ENCODE measurements at places on chromosomes 6 and 20.

DNA sequence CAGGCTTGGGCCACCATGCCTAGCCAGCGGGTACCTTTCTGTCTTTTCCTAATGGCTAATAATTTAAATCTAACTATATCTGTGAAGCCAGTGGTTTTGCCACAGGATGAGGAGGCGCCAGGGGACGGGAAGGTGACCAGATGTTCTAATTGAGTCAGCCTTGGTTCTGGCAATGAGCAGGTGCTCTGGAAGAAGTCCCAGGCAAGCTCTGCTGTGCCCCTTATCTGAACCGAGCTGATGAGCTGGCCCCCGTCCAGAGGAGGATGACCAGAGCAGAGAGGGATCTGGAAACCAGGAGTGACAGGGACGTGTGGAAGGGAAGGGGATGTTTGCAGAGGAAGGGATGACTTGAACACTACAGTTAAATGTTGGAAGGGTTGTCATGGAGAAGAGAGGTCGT lies 46.7 kb downstream of the SLC35D3 start:
- no peak for DNase-seq

DNA sequence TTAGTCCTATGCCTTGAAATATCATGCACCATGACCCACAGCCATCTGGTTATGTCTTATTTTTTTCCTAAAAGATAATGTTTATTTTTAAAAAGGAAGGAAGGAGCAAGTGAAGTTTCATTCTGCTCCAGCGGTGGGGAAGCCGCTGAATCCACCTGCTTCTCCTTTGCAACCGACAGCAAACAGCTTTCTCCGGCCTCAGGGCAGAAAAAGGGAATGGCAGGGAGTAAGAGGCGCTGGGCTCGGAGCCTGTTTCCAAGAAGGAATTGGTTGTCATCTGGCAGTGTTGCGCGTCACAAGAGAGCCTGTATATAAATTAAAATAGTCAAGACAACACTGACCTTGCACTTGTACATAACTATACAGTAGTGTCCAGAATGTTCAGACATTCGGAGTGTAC lies 14.2 kb downstream of the GFRA4 start:
- no peak for DNase-seq

DNA sequence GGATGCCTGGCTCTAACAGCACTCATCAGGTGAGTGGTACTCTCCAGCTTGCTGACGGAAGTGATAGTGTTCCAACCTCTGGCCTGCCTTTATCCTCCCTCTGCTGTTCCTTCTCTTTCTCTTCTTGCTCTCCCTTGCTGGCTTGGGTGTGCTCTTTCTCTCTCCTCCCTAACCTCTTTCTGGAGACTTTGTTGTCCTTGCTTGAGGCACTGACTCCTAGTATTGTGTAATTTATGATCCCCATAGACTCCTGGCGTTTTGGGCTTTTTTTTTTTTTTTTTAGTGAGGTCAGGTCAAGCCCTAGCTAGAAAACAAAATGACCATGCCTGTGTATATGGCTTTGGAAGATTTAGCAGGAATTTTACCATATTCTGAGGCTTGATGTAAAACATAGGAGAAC lies 84.7 kb upstream of the MRAP2 start:
- no peak for DNase-seq

- DNase-seq = no peak
Observed at GRCh38 chr6:139757784-139758183, 383.3 kb upstream of the CITED2 start.

GRCh38 chr6:137736048-137736818 lies 130.8 kb upstream of the TNFAIP3 start:
- peak; percentile 7 for DNase-seq

- no peak for DNase-seq
Observed at GRCh38 chr6:39924283-39924682, 10.0 kb downstream of the MOCS1 start.
